ENCODE measurements at places on chromosomes 5 and 9. TPM values are rescaled to one million over a fixed set of nuclear protein-coding genes. Genes with fewer than 3 reads are reported as not detected.
A peak's percentile ranks its signal among the peaks of the same experiment; 100 is the strongest.

- H3K36me3 ChIP-seq: peaks cover 2% of the 10 kb centered on the region
- H3K27ac ChIP-seq: no peak overlapping the region
- H3K27me3 ChIP-seq: no peaks in the 10 kb centered on the region
- no peak for DNase-seq
- no peaks in the 10 kb centered on the region for H3K4me1 ChIP-seq
Observed at GRCh38 chr5:140480310-140481014, 67.0 kb upstream of the EIF4EBP3 start.

SCGB3A2 gene
- not detected for total RNA-seq

- H3K36me3 ChIP-seq: no peaks in the 10 kb centered on the region
- DNase-seq: no peak
- H3K4me1 ChIP-seq: no peaks in the 10 kb centered on the region
- H3K4me3 ChIP-seq: no peak overlapping the region
- H3K27ac ChIP-seq: no peak overlapping the region
Observed at GRCh38 chr5:153504726-153505125, 14.3 kb downstream of the GRIA1 start.

- DNase-seq: no peak
- no peak overlapping the region for H3K27ac ChIP-seq
- H3K27me3 ChIP-seq: peaks cover 6% of the 10 kb centered on the region
- H3K4me1 ChIP-seq: no peaks in the 10 kb centered on the region
- peaks cover 2% of the 10 kb centered on the region for H3K36me3 ChIP-seq
Observed at GRCh38 chr5:75965292-75965691, 117.9 kb upstream of the SV2C start.

DNA sequence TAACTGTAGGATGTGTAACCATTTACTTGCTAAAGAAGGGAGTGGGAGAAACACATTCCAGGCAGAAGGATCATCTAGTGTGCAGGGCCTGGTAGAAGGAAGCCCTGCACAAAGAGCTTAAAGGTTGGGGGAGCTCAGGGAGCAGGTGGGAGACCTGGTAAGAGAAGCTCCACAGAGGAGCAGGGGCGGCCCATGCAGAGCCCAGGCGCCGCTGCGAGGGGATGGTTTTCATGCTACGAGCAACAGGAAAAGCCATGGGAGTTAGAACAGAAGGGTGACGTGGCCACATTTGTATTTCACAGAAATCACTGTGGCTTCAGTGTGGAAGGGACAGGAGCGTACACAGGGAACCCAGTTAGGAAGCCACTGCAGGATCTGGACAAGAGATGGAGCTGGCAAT is 73.1 kb downstream of the PDE6A start:
- H3K36me3 ChIP-seq: no peaks in the 10 kb centered on the region
- no peaks in the 10 kb centered on the region for H3K27me3 ChIP-seq
- no peak for DNase-seq

GRCh38 chr9:105632807-105633206 is 29.4 kb upstream of the TAL2 start:
- no peak overlapping the region for H3K4me3 ChIP-seq
- no peaks in the 10 kb centered on the region for H3K4me1 ChIP-seq
- no peak for DNase-seq
- peaks cover 9% of the 10 kb centered on the region for H3K36me3 ChIP-seq
- no peak overlapping the region for H3K27ac ChIP-seq

PCDHB14 gene
- total RNA-seq: not detected

PCDHAC1 gene
- total RNA-seq: not detected

TMEM252 gene
- total RNA-seq: not detected

- DNase-seq: no peak
- H3K36me3 ChIP-seq: no peaks in the 10 kb centered on the region
- no peak overlapping the region for H3K27ac ChIP-seq
- peaks cover 4% of the 10 kb centered on the region for H3K4me1 ChIP-seq
Observed at GRCh38 chr5:108634010-108634616, 113.6 kb upstream of the FER start.

DNA sequence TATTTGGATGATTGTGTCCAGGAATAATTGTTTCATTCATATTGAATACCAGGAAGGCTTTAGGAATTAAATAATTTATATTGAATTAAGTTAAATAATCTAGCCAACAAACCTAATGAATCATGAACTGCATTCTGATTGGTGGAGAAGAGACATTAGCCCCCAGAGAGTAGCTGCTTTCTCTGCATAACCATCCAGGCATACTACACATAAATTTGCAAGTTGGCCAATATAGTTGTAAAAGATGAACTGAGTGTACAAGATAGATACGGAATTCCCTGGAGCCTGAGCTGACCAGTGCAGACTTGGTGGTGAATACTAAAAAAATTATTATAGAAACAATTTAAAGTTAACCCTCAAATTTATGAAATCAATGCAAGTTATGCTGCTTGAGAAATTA is 311.8 kb upstream of the KIF2A start:
- peaks cover 5% of the 10 kb centered on the region for H3K27me3 ChIP-seq
- no peaks in the 10 kb centered on the region for H3K4me1 ChIP-seq
- DNase-seq: no peak
- no peak overlapping the region for H3K4me3 ChIP-seq

SIL1 gene
- total RNA-seq: 32.5 TPM

DNA sequence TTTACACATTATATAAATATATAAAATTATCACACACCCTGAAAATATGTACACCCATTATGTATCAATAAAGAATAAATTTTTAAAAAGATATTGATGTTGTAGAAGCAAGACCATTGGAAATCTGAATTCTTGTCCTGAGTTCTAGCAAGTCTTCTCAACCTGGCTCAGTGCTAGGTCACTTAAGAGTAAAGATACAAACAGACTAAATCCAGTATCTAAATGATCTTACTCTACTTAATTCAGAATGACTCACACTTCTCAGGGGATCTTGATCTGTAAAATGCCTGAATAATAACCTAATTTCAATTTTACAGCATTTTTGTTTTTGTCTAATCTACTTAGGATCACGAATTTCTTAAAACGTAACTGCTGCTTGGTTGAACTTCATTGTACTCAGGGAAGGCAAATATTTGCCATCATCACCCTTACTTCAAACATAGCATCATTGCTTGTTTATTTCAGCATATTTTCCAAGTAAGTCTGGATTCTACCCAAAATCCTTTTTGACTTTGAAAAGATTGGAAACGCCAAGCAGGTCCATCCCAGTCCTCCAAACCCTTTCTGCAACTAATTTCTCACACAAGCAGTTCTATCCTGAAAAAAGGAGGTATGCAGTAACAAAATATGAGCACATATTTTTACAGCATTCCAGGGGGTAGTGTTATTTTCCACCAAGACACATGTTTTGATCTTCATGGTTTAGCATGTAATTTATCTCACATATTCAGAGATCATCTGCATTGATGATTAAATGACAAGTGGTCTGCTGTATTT is 582.6 kb downstream of the PSAT1 start:
- no peaks in the 10 kb centered on the region for H3K27me3 ChIP-seq
- H3K27ac ChIP-seq: no peak overlapping the region
- no peak overlapping the region for H3K4me3 ChIP-seq
- no peak for DNase-seq

- H3K4me1 ChIP-seq: peaks cover 77% of the 10 kb centered on the region
- H3K27me3 ChIP-seq: no peaks in the 10 kb centered on the region
Observed at GRCh38 chr5:68243681-68244080, 28.1 kb downstream of the PIK3R1 start.

COL23A1 gene
- total RNA-seq: 0.86 TPM

DNA sequence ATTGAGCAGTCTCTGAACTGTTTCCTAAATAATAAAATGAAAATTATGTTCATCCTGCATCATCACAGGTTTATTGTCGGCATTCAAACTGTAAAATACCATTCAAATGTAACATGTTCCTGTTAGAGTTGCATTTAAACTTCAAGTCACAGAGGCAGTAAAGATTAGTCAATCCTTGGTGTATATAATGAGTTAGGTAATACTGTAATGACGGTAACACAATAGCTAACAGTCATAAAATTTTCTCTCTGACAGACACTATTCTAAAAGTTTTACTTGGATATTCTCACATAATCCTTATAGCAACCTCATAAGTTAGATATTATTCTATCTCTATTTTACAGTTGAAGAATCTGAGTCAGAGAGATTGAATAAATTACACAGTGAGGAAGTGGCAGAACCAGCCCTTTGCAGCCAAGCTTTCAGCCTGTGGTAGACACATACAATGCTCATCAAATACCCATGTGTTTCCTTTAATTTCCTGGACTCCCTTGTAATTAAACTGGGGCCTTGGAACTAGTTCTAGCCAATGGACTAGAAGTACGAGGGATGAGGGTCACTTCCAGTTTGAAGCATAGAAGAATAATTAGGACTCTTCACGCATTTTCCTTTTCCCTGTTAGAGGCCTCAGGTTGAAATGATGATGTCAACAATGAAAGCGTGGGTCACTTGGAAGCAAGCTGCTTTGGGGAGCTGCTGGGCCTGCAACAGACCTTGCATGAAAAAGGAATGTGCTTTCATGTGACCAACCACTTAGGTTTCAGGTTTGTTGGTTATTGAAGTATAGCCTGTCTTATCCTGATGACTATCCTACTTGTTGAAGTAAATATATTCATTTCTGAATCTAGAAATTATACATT is 12.3 kb upstream of the CAST start:
- no peak overlapping the region for H3K27ac ChIP-seq
- H3K27me3 ChIP-seq: peaks cover 49% of the 10 kb centered on the region
- H3K4me3 ChIP-seq: no peak overlapping the region
- H3K4me1 ChIP-seq: peaks cover 14% of the 10 kb centered on the region
- H3K36me3 ChIP-seq: no peaks in the 10 kb centered on the region

NOTCH1 gene
- total RNA-seq: 71.6 TPM

DNA sequence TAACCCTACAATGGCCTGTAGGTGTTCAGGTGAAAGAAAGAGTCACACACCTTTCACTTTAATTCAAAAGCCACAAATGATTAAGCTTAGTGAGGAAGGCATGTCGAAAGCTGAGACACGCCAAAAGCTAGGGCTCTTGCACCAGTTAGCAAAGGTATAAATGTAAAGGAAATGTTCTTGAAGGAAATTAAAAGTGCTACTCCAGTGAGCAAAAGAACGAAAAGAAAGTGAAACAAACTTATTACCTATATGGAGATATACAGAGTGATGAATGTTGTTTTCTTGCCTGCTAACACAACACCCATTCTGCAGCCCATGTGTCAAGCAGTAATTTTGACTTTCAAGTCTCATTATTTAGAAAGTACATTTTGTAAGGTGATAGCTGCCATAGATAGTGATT is 254.2 kb upstream of the SLC24A2 start:
- H3K4me3 ChIP-seq: peak overlapping the region; percentile 84
- H3K4me1 ChIP-seq: peaks cover 40% of the 10 kb centered on the region
- no peaks in the 10 kb centered on the region for H3K36me3 ChIP-seq
- H3K27ac ChIP-seq: peak overlapping the region; percentile 54
- no peak for DNase-seq
